ENCODE measurements at places on chromosomes 4 and X.

- no peak for DNase-seq
Observed at GRCh38 chr4:243426-243825, 61.8 kb downstream of the ZNF732 start.

DNA sequence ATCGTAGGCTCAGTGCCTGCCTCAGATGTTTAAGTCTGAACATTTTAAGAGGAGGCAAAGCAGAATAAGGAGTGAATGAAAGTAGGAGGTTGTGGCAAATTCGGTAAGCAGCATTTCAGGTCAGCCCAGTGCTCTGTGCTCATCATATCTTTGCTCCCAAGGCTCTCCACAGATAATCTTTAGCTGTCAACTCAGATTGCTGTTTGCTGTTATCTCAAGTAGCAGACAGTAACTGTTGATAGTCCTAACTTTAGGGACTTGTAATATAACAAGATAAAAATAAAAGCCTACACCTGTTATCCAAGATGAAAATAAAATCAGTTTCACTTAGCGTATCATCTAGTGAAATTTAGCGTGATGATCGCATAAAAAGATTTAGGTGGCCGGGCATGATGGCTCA lies 18.6 kb upstream of the CLTRN start:
- DNase-seq, result no peak

GRCh38 chrX:125137521-125137920 lies 182.2 kb upstream of the TEX13C start:
- DNase-seq, result no peak

GRCh38 chr4:87260477-87260876 lies 40.1 kb upstream of the KLHL8 start:
- DNase-seq, result no peak

DNA sequence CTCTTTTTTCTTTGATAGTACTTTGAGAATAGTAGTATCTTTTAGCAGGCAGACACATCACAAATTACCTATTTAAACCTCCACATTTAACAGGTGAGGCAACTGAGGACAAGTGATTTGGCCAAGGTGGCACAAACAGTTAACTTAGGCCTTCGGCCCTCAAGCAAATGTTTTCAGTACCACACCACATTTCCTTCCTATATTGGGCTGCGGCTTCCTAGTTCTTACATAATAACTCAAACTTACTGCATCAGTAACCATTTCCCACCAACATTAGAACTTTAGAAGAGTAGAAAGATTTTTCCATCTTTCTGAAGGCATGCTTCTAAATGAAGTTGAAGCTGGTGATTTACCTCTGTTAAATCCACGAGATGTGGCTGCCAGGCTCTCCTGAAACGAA lies 63.2 kb upstream of the SLC4A4 start:
- no peak for DNase-seq
